Stimulated activated naive B cell treated with anti-CD40 and anti-IgM and Interleukin-4, amounts not matched to agents 10 μg/mL and 1 μg/mL and 100 μg/mL, for 72 hours (primary cell): ENCODE measurements at places on chromosomes 12 and 14.

DNA sequence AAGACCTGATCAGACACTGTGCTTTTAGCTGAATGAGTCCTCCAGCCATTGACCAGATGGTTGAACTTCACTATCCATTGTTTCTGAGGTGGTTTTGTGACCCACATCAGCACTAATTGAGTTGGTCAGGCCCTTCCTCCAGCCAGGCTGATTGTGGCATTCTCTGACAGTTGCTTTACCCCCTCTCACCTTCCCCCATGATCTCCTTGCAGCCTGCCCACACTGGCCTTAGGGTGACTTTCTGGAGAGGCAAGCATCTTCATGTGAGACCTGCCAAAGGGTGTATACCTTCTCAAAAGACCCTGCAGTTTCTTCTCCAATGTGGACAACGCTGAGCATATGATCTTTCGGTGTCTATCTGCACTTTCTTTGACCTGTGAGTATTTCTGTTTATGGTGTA, 83.9 kb downstream of the GPATCH2L start:
- H3K4me3 ChIP-seq: no peak overlapping the region
- DNase-seq: no peak
- peaks cover 12% of the 10 kb centered on the region for H3K4me1 ChIP-seq
- no peak overlapping the region for H3K27ac ChIP-seq
- H3K36me3 ChIP-seq: peaks cover 82% of the 10 kb centered on the region

- H3K27ac ChIP-seq: no peak overlapping the region
- H3K4me1 ChIP-seq: peaks cover 4% of the 10 kb centered on the region
- H3K36me3 ChIP-seq: peaks cover 3% of the 10 kb centered on the region
- peaks cover 11% of the 10 kb centered on the region for H3K27me3 ChIP-seq
- no peak for DNase-seq
Measured at GRCh38 chr12:90234472-90234871, 525.8 kb upstream of the ATP2B1 start.

DNA sequence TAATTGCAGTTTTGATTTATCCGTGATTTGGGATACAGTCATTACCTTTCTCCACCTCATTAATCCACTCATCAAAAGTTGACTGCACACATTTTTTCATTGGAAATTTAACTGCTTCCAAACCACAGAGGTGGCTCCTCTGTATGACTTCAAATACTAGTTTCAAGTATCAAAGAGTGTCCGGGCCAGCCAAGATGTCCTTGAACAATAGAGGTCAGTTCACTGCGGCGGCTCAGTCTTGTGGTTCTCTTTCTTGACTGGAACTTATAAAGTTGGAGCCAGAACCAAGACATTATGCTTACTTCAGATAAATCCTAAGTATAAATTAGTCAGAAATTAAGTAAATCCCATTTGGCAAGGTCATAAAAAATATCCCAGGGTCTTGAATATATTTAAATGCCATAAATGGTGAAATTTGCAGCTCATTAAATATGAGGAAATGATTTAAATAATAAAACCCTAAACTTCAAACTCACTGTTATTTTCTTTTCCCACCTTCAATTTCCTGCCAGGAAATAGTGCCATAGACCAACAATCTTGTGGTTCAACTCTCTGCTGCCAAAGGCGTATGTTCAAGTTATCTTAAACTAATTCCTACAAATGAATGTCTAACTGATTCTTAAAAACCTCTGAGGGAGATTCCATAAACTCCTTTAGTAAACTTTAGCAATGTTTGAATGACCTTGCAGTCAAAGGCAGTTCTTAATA, 360.8 kb downstream of the AEBP2 start:
- no peak overlapping the region for H3K27ac ChIP-seq
- no peak overlapping the region for H3K4me3 ChIP-seq
- no peak for DNase-seq
- H3K27me3 ChIP-seq: no peaks in the 10 kb centered on the region

- H3K36me3 ChIP-seq: no peaks in the 10 kb centered on the region
- no peak overlapping the region for H3K4me3 ChIP-seq
- peaks cover 4% of the 10 kb centered on the region for H3K4me1 ChIP-seq
- H3K27me3 ChIP-seq: peaks cover 5% of the 10 kb centered on the region
- DNase-seq: no peak
- no peak overlapping the region for H3K27ac ChIP-seq
Measured at GRCh38 chr12:119378903-119379302, 44.4 kb downstream of the CCDC60 start.

DNA sequence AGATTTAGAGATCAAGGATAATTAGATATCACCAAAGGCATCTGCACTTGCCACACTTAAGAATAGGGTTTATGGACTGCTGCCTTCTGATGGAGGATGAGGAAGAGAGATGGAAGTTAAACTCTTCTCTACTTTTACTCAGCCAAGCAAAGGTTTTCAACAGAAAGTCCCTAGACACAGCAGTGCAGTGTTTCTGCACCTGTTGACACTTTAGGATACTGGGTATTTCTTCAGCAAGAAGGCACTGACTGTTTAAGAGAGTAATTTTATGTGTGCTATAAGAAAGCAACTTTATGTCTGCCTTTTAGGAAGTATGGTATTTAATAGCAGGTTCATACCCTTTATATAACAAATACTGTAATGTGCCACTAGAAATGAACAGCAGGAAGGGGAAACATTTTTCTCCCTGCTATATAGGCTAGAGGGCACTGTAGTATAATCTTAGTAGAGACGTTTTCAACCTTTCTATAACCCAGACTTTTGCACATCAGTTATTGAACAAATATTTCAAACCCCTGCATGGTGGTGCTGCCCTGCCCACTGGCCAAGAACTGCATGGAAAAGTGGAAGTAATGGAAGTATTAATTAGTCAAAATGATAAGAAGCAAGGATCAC, 225.0 kb upstream of the GRIP1 start:
- H3K36me3 ChIP-seq: no peaks in the 10 kb centered on the region
- H3K27me3 ChIP-seq: no peaks in the 10 kb centered on the region
- no peak overlapping the region for H3K4me3 ChIP-seq
- no peak for DNase-seq

DNA sequence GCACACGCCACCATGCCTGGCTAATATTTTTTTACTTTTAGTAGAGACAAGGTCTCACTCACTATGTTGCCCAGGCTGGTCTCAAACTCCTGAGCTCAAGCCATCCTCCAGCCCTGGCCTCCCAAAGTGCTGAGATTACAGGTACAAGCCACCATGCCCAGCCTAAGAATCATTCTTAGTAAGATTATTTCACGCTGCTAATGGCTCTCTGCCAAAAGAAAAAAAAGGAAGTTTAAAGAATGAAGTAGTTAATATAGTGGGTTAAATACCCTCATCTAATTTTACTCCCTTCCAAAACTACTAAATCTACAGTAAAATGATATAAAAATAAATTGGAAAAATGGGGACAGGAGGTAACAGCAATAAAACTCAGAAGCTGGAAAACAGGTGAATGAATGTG, 2.6 kb downstream of the ETFRF1 start:
- H3K27ac ChIP-seq: no peak overlapping the region
- peaks cover 14% of the 10 kb centered on the region for H3K4me1 ChIP-seq
- DNase-seq: no peak
- H3K4me3 ChIP-seq: no peak overlapping the region
- no peaks in the 10 kb centered on the region for H3K27me3 ChIP-seq
- H3K36me3 ChIP-seq: peaks cover 17% of the 10 kb centered on the region

- no peak overlapping the region for H3K4me3 ChIP-seq
- peak overlapping the region; percentile 14 for H3K27ac ChIP-seq
- H3K36me3 ChIP-seq: peaks cover 2% of the 10 kb centered on the region
- H3K4me1 ChIP-seq: peaks cover 19% of the 10 kb centered on the region
- H3K27me3 ChIP-seq: no peaks in the 10 kb centered on the region
Measured at GRCh38 chr12:56193025-56193578, 3.8 kb upstream of the SMARCC2 start.

- no peaks in the 10 kb centered on the region for H3K4me1 ChIP-seq
- DNase-seq: no peak
- no peaks in the 10 kb centered on the region for H3K36me3 ChIP-seq
- no peaks in the 10 kb centered on the region for H3K27me3 ChIP-seq
Measured at GRCh38 chr12:115096588-115097397, 412.8 kb upstream of the TBX3 start.

GRCh38 chr12:117350140-117350539, 11.3 kb downstream of the NOS1 start:
- H3K36me3 ChIP-seq: no peaks in the 10 kb centered on the region
- DNase-seq: no peak
- no peak overlapping the region for H3K27ac ChIP-seq
- H3K27me3 ChIP-seq: no peaks in the 10 kb centered on the region
- no peak overlapping the region for H3K4me3 ChIP-seq
- H3K4me1 ChIP-seq: no peaks in the 10 kb centered on the region

- no peak overlapping the region for H3K4me3 ChIP-seq
- DNase-seq: no peak
- peaks cover 13% of the 10 kb centered on the region for H3K4me1 ChIP-seq
- peaks cover 4% of the 10 kb centered on the region for H3K27me3 ChIP-seq
- no peaks in the 10 kb centered on the region for H3K36me3 ChIP-seq
Measured at GRCh38 chr12:56834886-56835285, 71.8 kb downstream of the HSD17B6 start.

DNA sequence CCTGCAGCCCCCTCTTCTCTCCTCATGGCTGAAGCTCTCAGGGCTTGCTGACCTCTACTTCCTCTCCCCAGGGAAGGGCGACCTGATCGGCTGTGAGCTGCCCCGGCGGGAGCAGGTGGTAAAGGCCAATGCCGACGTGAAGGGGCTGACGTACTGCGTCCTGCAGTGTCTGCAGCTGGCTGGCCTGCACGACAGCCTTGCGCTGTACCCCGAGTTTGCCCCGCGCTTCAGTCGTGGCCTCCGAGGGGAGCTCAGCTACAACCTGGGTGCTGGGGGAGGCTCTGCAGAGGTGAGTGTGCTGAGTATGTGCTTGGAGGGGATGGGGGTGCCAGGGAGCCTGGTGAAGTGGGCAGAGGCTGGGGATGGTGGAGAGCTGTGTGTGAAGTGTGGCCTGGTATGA, 13.7 kb downstream of the MCRS1 start:
- H3K4me3 ChIP-seq: no peak overlapping the region
- H3K27me3 ChIP-seq: peaks cover 7% of the 10 kb centered on the region
- no peak for DNase-seq
- H3K36me3 ChIP-seq: peaks cover 12% of the 10 kb centered on the region
- H3K4me1 ChIP-seq: peaks cover 11% of the 10 kb centered on the region
- H3K27ac ChIP-seq: no peak overlapping the region

DNA sequence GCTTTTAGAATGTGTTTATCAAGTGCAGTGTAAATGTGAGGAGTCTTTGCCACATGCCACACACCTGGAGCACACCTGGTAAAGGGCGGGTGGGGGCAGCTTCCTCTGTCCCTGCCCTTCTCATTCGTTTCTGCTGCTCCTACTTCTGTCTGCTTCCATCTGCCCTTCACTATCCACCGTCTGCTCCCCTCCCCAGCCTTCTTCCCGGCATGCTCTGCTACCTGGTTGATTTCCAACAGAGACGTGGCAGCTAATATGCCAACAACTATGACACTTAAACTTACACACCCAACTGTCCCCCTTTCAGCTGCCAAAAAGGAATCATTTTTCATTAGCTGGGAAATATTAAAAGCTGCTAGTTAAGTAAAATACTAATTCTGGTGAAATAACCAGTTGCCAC, 9.1 kb upstream of the CARMIL3 start:
- H3K4me3 ChIP-seq: no peak overlapping the region
- no peak for DNase-seq
- H3K36me3 ChIP-seq: no peaks in the 10 kb centered on the region
- no peaks in the 10 kb centered on the region for H3K27me3 ChIP-seq

GRCh38 chr12:28340261-28341045, 150.2 kb downstream of the CCDC91 start:
- H3K27me3 ChIP-seq: no peaks in the 10 kb centered on the region
- DNase-seq: no peak

GRCh38 chr12:108133482-108133881, 4.4 kb downstream of the WSCD2 start:
- no peak overlapping the region for H3K4me3 ChIP-seq
- H3K36me3 ChIP-seq: no peaks in the 10 kb centered on the region
- no peak for DNase-seq
- H3K27me3 ChIP-seq: peaks cover 50% of the 10 kb centered on the region
- no peaks in the 10 kb centered on the region for H3K4me1 ChIP-seq

- no peaks in the 10 kb centered on the region for H3K4me1 ChIP-seq
- no peak for DNase-seq
- H3K4me3 ChIP-seq: no peak overlapping the region
- H3K27ac ChIP-seq: no peak overlapping the region
- peaks cover 21% of the 10 kb centered on the region for H3K27me3 ChIP-seq
Measured at GRCh38 chr12:119328111-119328510, 6.4 kb upstream of the CCDC60 start.

DNA sequence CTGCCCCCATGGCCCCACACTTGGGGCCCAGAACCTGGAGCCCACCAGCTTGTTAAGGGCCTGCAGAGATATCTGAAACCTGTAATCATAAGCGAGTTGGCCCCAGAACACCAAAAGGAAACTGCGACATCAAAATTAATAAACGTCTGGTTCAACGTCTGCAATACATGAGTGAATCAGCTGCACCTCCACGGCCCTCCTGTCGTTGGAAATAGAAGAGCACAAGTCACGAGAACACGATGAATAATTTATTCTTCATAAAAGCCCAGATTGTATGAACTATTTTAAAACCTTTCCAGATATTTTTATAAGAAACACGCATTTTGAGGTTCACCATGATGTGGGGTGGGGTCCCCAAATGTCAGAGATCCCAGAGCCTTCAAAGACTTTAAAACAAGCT, 9.7 kb upstream of the CMKLR1 start:
- no peak for DNase-seq
- H3K27ac ChIP-seq: no peak overlapping the region
- H3K4me1 ChIP-seq: no peaks in the 10 kb centered on the region
- peaks cover 22% of the 10 kb centered on the region for H3K27me3 ChIP-seq
- H3K36me3 ChIP-seq: no peaks in the 10 kb centered on the region

DNA sequence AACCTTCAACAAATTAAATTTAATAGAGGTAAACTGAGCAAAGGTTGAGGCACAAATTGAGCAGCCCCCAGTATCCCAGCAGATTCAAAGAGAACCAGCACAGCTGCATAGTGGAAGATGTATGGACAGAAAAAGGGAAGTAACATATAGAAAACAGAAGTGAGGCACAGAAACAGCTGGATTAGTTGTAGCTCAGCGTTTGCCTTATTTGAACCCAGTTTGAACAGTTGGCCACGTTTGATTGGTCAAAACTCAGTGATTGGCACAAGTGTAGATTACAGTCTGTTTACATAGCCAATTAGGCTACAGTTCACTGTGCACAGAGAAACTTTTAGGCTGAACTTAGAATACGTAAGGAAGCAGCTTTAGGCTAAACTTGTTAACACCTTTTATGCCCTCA, 315.5 kb downstream of the RMST start:
- H3K27ac ChIP-seq: no peak overlapping the region
- no peaks in the 10 kb centered on the region for H3K4me1 ChIP-seq
- H3K4me3 ChIP-seq: no peak overlapping the region
- H3K36me3 ChIP-seq: no peaks in the 10 kb centered on the region
- no peak for DNase-seq

GRCh38 chr14:76880449-76880848, 54.2 kb downstream of the LRRC74A start:
- DNase-seq: no peak
- H3K27ac ChIP-seq: no peak overlapping the region
- H3K4me1 ChIP-seq: peaks cover 12% of the 10 kb centered on the region
- no peaks in the 10 kb centered on the region for H3K36me3 ChIP-seq
